ENCODE measurements at places on chromosomes 12 and 14. TPM values are rescaled to one million over a fixed set of nuclear protein-coding genes. Genes with fewer than 3 reads are reported as not detected.

GRCh38 chr14:68504861-68505260 lies 288.0 kb downstream of the ZFP36L1 start:
- DNase-seq, result no peak
- no peaks in the 10 kb centered on the region for H3K27me3 ChIP-seq
- H3K36me3 ChIP-seq, result no peaks in the 10 kb centered on the region
- peaks cover 25% of the 10 kb centered on the region for H3K4me1 ChIP-seq
- no peak overlapping the region for H3K27ac ChIP-seq
- H3K4me3 ChIP-seq, result no peak overlapping the region

- no peaks in the 10 kb centered on the region for H3K36me3 ChIP-seq
- no peak overlapping the region for H3K27ac ChIP-seq
- H3K4me3 ChIP-seq, result no peak overlapping the region
- peaks cover 12% of the 10 kb centered on the region for H3K4me1 ChIP-seq
- DNase-seq, result no peak
- H3K27me3 ChIP-seq, result peaks cover 3% of the 10 kb centered on the region
Measured at GRCh38 chr14:94575730-94576585, 5.3 kb upstream of the SERPINA5 start.

- H3K4me1 ChIP-seq, result peaks cover 53% of the 10 kb centered on the region
- no peak overlapping the region for H3K4me3 ChIP-seq
- H3K27ac ChIP-seq, result peak overlapping the region; percentile 94
- peaks cover 3% of the 10 kb centered on the region for H3K36me3 ChIP-seq
- no peak for DNase-seq
Measured at GRCh38 chr14:50018201-50018932, 98.0 kb downstream of the VCPKMT start.

Gene CNTN1
- 1.6 TPM for total RNA-seq

GRCh38 chr14:67491741-67492507 lies 3.4 kb upstream of the TMEM229B start:
- H3K27ac ChIP-seq, result no peak overlapping the region
- H3K27me3 ChIP-seq, result peaks cover 4% of the 10 kb centered on the region
- H3K4me3 ChIP-seq, result no peak overlapping the region
- no peaks in the 10 kb centered on the region for H3K36me3 ChIP-seq
- H3K4me1 ChIP-seq, result no peaks in the 10 kb centered on the region

Gene AQP6
- total RNA-seq, result not detected

Gene PPP4R3A
- 68.1 TPM for total RNA-seq

DNA sequence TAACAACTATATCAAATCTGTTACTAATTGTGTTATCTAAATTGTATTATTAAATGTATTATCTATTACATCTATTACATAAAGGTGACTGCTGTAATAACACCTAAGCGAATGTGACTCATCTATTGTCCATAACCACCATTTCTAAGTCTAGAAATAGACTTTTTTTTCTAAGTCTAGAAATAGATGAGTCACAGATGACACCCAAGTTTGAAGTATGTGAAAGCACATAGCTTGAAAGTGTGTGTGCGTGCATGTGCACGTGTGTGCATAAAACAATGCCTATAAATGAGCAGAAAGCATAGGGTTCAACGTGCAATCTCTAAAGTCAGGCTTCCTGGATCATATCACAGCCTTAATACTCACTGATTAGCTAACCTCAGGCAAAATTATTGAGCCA lies 451.3 kb upstream of the USP15 start:
- no peaks in the 10 kb centered on the region for H3K4me1 ChIP-seq
- no peak for DNase-seq
- H3K27ac ChIP-seq, result no peak overlapping the region
- no peaks in the 10 kb centered on the region for H3K27me3 ChIP-seq
- H3K4me3 ChIP-seq, result no peak overlapping the region

- H3K4me3 ChIP-seq, result no peak overlapping the region
- H3K27ac ChIP-seq, result no peak overlapping the region
- peaks cover 1% of the 10 kb centered on the region for H3K36me3 ChIP-seq
- H3K27me3 ChIP-seq, result no peaks in the 10 kb centered on the region
Measured at GRCh38 chr14:100403802-100404365, 80.7 kb downstream of the SLC25A47 start.

Gene MCRS1
- total RNA-seq, result 69.3 TPM

DNA sequence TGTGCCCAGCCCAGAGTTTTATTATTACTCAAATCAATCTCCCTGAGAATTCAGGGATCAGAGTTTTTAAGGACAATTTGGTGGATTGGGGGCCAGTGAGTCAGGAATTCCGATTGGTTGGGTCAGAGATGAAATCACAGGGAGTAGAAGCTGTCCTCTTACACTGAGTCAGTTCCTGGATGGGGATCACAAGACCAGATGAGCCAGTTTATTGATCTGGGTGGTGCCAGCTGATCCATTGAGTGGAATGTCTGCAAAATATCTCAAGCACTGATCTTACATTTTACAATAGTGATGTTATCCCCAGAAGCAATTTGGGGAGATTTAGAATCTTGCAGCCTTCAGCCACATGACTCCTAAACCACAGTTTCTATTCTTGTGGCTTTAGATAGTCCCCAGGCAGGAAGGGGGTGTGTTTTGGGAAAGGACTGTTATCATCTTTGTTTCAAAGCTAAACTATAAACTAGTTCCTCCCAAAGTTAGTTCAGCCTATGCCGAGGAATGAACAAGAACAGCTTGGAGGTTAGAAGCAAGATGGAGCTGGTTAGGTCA lies 89.1 kb upstream of the CNOT2 start:
- H3K27ac ChIP-seq, result no peak overlapping the region
- peaks cover 2% of the 10 kb centered on the region for H3K36me3 ChIP-seq
- H3K4me1 ChIP-seq, result no peaks in the 10 kb centered on the region

DNA sequence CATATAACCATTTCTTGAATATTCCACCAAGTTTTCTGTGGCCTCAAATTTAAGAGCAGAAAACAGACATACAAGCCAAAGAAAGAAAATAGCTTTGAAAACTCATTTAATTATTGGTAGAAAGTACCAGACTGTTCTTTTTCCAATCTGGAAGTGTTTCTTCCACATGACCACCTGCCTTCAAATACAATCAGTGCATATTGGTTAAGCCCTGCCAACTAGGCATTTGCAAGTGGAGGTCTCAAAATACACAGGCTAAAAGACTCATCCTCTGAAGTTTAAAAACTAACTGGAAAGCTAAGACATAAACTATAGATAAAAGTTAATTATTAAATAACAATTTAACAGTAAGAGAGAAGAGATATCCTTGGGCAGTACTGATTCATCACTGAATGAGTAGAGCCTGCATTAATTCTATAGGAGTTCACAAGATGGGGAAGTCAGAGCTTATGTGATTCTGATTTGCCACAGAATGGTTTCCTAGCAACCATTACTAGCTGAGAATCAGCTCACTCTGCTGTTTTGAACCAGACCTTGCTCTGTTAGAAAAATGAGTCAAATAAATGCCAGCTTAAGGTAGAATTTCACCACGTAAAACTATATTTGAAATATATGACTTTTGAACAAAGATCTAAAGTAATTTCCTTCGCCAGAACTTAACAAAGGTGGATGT lies 433.8 kb downstream of the FUT8 start:
- no peak overlapping the region for H3K4me3 ChIP-seq
- no peak overlapping the region for H3K27ac ChIP-seq
- no peaks in the 10 kb centered on the region for H3K4me1 ChIP-seq
- H3K36me3 ChIP-seq, result no peaks in the 10 kb centered on the region

Gene GSG1
- not detected for total RNA-seq

DNA sequence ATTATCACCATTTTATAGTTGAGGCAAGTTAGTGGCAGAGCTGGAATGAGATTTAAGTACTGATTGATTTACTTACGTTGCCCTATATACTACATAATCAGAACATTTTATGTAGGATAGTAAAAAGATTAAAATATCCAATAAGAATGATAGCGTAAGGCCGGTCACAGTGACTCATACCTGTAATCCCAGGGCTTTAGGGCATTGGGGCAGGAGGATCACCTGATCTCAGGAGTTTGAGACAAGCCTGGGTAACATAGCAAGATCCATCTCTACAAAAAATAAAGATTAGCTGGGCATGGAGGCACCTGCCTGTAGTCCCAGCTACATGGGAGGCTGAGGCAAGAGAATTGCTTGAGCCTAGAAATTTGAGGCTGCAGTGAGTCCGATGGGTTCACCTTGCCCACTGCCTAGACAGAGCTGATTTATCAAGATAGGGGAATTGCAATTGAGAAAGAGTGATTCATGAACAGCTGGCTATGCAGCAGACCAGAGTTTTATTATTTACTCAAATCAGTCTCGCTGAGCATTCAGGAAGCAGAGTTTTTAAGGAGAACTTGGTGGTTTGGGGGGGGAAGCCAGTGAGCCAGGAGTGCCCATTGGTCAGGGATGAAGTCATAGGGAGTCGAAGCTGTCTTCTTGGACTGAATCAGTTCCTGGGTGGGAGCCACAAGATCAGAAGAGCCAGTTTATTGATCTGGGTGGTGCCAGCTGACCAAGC lies 24.7 kb upstream of the SGPP1 start:
- no peaks in the 10 kb centered on the region for H3K36me3 ChIP-seq
- no peaks in the 10 kb centered on the region for H3K4me1 ChIP-seq
- no peak for DNase-seq
- no peak overlapping the region for H3K4me3 ChIP-seq
- H3K27ac ChIP-seq, result no peak overlapping the region

Gene MYH6
- total RNA-seq, result not detected

Gene FAM90A1
- total RNA-seq, result not detected

- no peak overlapping the region for H3K4me3 ChIP-seq
- no peaks in the 10 kb centered on the region for H3K4me1 ChIP-seq
- H3K27ac ChIP-seq, result no peak overlapping the region
- no peaks in the 10 kb centered on the region for H3K36me3 ChIP-seq
Measured at GRCh38 chr12:110869026-110869425, 22.2 kb downstream of the CCDC63 start.

- peak overlapping the region; percentile 95 for H3K27ac ChIP-seq
- DNase-seq, result no peak
- H3K4me1 ChIP-seq, result peaks cover 38% of the 10 kb centered on the region
- H3K4me3 ChIP-seq, result no peak overlapping the region
- no peaks in the 10 kb centered on the region for H3K27me3 ChIP-seq
Measured at GRCh38 chr14:50061664-50062437, 54.5 kb downstream of the VCPKMT start.

Gene ANO2
- total RNA-seq, result 0.89 TPM

DNA sequence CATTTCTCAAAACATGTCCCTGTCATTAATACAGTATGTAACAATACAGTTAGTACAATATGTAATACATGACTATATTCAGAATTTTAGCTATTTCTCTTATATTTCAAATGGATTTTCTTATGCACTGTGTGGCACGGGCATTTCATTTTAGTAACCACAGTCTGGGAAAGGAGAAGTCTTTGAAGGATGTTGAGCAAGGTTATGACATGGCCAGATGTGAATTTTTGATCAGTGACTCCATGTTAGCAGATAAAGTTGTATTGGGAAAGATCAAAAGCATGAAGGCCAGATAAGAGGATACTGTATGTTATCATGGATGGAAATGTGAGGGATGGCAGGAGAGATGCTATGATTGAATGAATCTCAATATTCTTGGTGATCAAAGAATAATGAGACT lies 285.2 kb downstream of the NAV3 start:
- no peaks in the 10 kb centered on the region for H3K27me3 ChIP-seq
- no peak overlapping the region for H3K27ac ChIP-seq
- DNase-seq, result no peak

DNA sequence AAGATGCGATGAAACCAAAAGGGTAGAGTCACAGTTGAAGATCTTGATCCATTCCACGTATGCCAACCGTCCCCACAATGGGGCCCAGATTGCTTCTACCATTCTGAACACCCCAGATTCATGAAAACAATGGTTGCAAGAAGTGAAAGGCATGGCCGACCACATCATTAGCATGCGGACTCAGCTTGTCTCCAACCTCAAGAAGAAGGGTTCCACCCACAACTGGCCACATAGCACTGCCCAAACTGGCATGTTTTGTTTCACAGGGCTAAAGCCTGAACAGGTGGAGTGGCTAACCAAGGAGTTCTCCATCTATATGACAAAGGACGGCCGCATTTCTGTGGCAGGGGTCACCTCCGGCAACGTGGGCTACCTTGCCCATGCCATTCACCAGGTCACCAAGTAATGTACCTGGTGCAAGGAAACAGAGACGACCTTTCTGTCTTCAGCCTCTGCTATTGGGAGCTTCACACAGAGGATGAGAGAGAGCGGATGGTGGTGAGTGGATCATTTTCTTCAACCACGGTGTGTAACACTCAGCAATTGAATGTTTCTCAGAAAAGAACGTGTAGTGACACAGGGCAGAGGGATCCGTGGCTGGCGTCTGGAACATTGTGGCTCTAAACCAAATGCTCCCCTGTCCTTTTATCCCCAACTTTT lies 26.8 kb upstream of the CLEC2D start:
- no peaks in the 10 kb centered on the region for H3K27me3 ChIP-seq
- H3K4me1 ChIP-seq, result peaks cover 9% of the 10 kb centered on the region
- no peaks in the 10 kb centered on the region for H3K36me3 ChIP-seq

DNA sequence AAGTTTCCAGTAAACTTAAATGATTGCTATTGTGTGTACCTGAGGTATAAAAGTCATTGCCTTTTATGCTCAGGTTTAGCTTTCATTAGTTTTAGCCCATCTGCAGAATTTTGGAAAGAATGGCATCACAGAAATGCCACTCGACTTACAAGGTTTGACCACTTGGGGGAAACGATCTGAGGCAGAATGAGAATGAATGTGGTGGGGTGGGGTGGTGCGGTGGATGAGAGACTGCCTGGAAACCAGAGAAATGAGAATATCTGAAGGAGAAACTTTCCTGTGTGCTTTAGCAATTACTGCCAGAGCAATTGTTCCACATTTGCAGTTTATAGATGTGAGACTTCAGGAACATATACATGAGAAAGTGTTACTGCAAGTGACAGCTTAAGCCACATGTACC lies 225.4 kb upstream of the PDE3A start:
- peaks cover 10% of the 10 kb centered on the region for H3K4me1 ChIP-seq
- H3K27ac ChIP-seq, result no peak overlapping the region
- no peaks in the 10 kb centered on the region for H3K27me3 ChIP-seq
- H3K4me3 ChIP-seq, result no peak overlapping the region
- DNase-seq, result no peak
- no peaks in the 10 kb centered on the region for H3K36me3 ChIP-seq

All from osteocyte (in vitro differentiated cells).